ENCODE measurements at places on chromosomes 7 and 10. TPM values are rescaled to one million over a fixed set of nuclear protein-coding genes. Genes with fewer than 3 reads are reported as not detected.

Gene NRAP
- 14.6 TPM for total RNA-seq

Gene LRRC4
- 2.0 TPM for total RNA-seq

Gene SPDYE11
- 0.04 TPM for total RNA-seq

Gene ADRB1
- total RNA-seq = 0.09 TPM

Gene SORCS3
- 0.13 TPM for total RNA-seq

Gene GPR15LG
- total RNA-seq = not detected

Gene WEE2
- total RNA-seq = 0.09 TPM

Gene VAX1
- not detected for total RNA-seq

Gene FKBP6
- total RNA-seq = not detected

Gene GIMAP6
- 18.7 TPM for total RNA-seq

Gene FKBP9
- total RNA-seq = 153 TPM

Gene TAS2R4
- 1.5 TPM for total RNA-seq

Gene AMZ1
- total RNA-seq = 0.13 TPM

Gene PTN
- 73.8 TPM for total RNA-seq

All from muscle of leg (tissue), 16 donors.